Dorsolateral prefrontal cortex (tissue), 122 donors: ENCODE measurements at places on chromosomes 2 and 18. TPM values are rescaled to one million over a fixed set of nuclear protein-coding genes. Genes with fewer than 3 reads are reported as not detected.

STON1 gene
- total RNA-seq = 4.1 TPM

DNA sequence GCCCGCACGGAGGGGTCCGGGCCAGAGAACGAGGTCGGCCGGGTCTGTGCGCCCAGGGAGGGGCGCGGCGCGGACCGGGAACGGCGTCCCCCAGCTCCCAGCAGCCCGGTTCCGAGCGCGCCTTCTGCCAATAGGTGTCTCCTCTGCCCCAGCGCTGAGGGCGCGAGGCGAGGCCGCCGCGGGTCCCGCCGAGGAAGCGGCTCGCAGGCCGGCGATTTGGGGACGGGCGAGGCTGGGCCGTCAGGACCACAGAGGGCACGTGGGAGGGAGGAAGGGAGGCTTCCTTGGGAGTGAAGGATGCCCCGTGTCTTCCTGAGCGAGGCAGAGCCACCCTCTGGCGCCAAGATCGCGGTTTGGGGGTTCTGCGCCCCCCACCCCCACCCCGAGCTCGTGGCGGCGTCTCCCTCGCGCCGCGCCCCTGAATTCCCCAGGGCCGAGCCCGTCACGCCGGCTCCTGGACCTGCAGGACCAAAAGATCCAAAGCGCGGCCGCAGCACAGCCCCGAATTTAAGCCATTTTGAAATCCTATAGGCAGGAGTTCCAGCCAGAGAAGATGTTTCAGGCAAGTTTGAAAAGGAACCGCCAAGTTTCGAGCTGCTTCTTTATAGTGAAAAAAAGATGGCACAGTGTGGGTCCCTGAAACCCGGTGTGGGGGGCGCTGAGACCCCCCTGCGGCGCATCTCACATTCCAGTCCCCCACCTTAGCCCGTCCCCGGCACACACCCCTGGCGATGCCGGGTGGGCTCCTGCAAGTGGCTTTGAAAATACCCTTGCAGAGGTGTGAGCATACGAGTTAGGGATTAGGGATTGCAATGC lies 909 bp downstream of the NFATC1 start:
- no peak for DNase-seq

CPLX4 gene
- not detected for total RNA-seq

DNA sequence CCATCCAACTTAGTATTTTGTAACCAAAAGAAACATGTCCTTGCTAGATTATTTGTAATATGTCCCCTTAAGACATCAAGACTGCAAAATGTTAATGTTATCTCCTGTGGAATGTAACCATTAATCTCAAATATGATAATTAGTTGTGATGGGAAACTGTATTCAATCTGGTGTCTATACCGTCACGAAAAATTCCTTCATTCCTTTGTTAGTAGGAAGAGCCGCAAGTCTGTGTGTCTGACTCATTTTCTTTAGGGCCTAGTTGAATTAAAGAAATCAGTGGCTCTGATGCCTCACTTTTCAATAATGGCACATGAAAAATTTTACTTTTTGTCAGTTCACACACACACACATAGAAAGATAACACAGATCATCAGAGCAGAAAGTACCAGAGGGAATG lies 127.1 kb upstream of the CHAC2 start:
- DNase-seq = no peak
